ENCODE measurements at places on chromosomes 13 and 19.

DNA sequence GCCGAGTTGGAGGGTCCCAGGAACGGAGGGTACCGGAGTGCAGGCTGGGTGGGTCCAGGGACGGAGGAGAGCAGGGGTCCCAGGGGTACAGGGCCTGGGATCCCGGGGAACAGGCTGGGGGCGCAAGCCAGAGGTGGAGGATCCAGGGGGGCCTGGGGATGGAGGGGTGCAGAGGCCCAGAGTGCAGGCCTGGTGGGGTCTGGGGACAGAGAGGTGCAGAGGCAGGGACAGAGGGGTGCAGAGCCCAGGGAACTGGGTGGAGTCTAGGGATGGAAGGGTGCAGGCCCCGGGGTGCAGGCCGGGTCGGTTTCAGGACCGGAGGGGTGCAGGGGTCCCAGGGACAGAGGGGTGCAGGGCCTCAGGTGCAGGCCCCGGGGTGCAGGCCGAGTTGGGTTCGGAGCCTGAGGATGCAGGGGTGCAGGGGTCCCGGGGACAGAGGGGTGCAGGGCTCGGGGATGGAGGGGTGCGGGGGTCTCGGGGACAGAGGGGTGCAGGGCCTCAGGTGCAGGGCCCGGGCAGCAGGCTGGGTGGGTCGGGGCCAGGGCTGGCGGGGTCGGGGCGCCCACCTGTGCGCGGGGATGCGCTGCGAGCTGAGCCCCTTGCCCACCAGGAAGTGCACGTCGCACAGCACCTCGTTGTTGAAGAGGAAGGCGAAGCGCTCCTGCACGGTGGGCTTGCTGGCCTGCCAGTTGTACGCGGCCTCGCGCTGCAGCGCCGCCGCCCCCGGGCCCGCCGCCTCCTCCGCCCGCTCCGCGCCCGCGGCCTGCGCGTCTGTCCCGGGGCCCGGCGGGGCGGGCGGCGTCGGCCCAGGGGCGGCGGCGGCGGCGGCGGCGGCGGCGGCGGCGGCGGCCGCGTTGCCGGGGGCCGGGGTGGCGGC, 545 bp downstream of the BTBD2 start:
- DNase-seq: no peak

DNA sequence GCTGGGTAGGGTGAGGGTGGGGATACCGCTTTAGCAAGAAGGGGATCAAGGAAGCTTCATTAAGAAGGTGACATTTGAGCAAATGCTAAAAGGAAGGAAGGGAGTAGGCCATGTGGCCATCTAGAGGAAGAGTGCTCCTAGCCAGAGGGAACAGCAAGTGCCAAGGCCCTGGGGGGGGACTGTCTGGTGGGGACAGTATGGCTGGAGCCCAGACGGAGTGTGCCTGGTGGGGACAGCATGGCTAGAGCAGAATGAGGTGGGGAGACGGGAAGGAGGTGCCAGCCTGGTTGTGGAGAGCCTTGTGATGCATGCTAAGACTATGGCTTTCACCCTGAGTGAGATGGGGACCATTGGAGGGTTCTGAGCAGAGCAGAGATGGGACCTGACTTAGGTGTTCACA, 2.1 kb upstream of the TGFB1 start:
- no peak for DNase-seq

DNA sequence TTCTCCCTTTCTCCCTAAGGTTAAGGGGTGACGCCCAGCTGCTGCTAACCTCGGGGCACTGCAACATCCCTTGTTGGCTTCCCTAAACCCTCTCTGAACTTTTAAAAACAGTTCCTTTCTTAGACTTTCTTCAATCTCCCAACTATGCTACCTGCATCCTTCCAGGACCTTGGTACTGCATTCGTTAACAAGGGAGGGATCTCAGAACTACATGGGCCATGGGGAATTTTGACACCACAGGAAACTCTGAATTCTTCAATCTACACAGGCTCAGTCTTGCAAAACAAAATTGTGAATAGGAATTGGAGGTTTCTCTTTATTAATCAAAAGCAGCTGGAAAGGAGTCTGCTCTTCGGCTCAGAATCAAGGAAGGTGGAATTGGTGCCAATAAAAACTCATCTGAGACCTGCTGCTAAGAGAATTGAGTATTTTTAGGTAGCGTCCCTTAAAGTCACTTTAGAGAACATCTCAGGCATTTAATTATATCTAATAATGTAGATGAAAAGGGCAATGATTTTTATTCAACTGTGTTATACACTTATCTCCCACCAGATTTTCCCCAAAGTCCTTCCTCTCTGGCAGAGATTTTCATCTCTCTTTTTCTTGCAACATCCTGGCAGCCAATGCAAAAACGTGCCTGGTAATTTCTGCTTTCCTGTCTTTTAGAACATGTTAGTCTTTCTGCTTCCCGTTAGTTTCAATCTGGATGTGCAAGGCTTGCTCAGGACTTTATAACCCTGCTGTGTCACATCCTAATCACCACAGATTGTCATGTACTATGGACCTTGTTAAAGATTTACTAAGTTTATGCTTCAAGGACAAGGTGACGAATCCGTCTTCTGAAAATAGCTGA, 69.1 kb upstream of the SLC15A1 start:
- DNase-seq: no peak

GRCh38 chr19:47643281-47643680, 34.3 kb downstream of the BICRA start:
- DNase-seq: no peak

DNA sequence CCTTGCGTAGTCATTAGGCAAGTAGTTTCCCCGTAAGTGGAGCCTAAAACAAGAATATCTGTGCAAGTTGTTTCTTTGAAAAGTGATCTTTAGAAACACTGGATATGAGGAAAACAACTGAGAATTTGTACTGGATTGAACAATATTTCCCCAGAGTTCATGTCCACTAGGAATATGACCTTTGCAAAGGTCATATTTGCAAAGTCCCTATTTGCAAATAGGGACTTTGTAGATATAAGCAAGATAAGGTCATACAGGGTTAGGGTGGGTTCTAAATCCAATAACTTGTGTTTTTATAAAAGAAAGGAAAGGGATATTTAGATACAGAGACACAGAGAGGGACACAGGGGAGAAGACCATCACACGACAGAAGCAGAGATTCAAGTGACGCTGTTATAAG, 489.2 kb upstream of the ATXN8OS start:
- no peak for DNase-seq
